ENCODE measurements at places on chromosomes 11 and 22. TPM values are rescaled to one million over a fixed set of nuclear protein-coding genes. Genes with fewer than 3 reads are reported as not detected.

The OLFML1 gene
- 0.25 TPM for total RNA-seq

The OR52H1 gene
- total RNA-seq: 0.13 TPM

The DEAF1 gene
- total RNA-seq: 30.9 TPM

The FOSL1 gene
- total RNA-seq: 3.8 TPM

The INSC gene
- total RNA-seq: under 0.01 TPM

The UBQLN3 gene
- total RNA-seq: not detected

The DDX25 gene
- total RNA-seq: not detected

The CNTN5 gene
- total RNA-seq: not detected

The ST14 gene
- total RNA-seq: under 0.01 TPM

The SNX19 gene
- total RNA-seq: 30.2 TPM

The OR52I2 gene
- not detected for total RNA-seq

The OR4A16 gene
- not detected for total RNA-seq

The NPAS4 gene
- total RNA-seq: not detected

The FOLR3 gene
- total RNA-seq: not detected

The CNIH2 gene
- 0.25 TPM for total RNA-seq

The OR5P2 gene
- not detected for total RNA-seq

The CCDC73 gene
- total RNA-seq: not detected

The SLC22A6 gene
- total RNA-seq: not detected

The TTC28 gene
- total RNA-seq: 17.2 TPM

The PYGM gene
- 0.13 TPM for total RNA-seq

The RFPL1 gene
- not detected for total RNA-seq

The INS gene
- not detected for total RNA-seq

The PGA5 gene
- total RNA-seq: not detected

The GALNT18 gene
- 145 TPM for total RNA-seq

The LMO1 gene
- not detected for total RNA-seq

The LRRC55 gene
- total RNA-seq: 0.13 TPM

The FOLH1 gene
- total RNA-seq: under 0.01 TPM

The NEU3 gene
- total RNA-seq: 7.2 TPM

The GRM5 gene
- under 0.01 TPM for total RNA-seq

The CD3E gene
- not detected for total RNA-seq

The FAM111B gene
- total RNA-seq: 11.0 TPM

The TMEM179B gene
- total RNA-seq: 30.2 TPM

The OR6A2 gene
- total RNA-seq: 0.25 TPM

The OR2D2 gene
- 0.25 TPM for total RNA-seq

The TMEM191B gene
- total RNA-seq: 0.13 TPM

The TMEM45B gene
- total RNA-seq: 2.9 TPM

The MUS81 gene
- 32.6 TPM for total RNA-seq

The GAL3ST1 gene
- total RNA-seq: 0.13 TPM

The LRRC4C gene
- total RNA-seq: not detected

The RCOR2 gene
- total RNA-seq: 0.13 TPM

The KCNE3 gene
- 0.51 TPM for total RNA-seq

The ALDH3B2 gene
- total RNA-seq: not detected

The VSTM5 gene
- total RNA-seq: 0.13 TPM

The AP2A2 gene
- total RNA-seq: 25.9 TPM

Measured in dermis microvascular lymphatic vessel endothelial cell (primary cell).